ENCODE measurements at places on chromosomes 13 and 19.

DNA sequence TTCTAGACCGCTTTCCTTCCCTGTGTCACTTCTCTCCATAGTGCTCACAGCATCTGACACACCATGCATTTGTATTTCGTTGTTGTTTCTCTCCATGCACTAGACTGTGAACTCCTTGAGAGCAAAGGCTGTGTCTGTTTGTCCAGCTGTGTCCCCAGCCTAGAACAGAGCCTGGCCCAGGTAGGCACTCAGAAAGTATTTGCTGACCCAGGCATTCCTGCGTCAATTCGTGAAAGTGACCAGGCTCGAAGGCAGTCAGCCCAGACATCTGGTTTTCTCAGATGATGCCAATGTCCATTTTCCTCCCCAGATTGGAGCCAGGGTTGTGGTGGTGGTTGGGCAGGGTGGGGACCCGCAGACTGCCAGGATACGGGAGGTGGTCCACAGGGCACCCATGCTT lies 164.8 kb downstream of the ZNF536 start:
- DNase-seq: no peak

- no peak for DNase-seq
Observed at GRCh38 chr13:47671776-47672175, 329.3 kb downstream of the SUCLA2 start.

DNA sequence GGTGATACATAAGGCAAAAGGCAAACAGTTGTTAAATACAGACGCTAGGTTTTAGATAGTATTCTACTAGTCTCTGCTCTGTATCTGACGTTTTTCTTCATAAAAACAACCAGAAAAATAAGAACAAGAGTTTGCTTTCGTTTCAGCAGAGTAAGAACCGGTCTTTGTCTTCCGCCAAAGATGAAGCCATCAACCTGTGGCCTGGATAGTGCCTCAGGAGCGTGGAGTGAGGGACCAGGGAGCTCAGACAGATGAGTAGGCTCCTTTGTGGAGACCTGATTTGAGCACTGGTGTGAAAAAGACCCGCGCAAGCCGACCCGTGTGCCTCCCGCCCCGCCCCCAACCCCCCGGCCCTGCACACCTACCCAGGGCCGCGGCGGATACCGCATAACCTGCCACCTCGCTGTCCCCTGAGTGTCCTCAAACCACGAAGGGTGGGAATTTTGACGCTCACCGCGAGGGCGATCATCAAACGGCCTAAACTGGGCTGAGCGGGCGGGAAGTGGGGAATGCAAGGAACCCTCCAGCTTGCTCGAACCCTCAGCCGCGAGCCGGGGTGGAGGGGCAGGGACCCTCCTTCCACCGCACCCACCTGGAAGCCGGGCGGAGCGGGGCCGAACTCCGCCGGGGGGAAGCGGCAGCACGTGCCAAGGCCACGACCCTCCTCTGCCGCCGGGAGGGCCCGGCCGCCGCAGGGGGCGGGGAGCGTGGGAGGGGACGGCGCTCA lies 866 bp upstream of the LMO7 start:
- DNase-seq: peak; percentile 92

DNA sequence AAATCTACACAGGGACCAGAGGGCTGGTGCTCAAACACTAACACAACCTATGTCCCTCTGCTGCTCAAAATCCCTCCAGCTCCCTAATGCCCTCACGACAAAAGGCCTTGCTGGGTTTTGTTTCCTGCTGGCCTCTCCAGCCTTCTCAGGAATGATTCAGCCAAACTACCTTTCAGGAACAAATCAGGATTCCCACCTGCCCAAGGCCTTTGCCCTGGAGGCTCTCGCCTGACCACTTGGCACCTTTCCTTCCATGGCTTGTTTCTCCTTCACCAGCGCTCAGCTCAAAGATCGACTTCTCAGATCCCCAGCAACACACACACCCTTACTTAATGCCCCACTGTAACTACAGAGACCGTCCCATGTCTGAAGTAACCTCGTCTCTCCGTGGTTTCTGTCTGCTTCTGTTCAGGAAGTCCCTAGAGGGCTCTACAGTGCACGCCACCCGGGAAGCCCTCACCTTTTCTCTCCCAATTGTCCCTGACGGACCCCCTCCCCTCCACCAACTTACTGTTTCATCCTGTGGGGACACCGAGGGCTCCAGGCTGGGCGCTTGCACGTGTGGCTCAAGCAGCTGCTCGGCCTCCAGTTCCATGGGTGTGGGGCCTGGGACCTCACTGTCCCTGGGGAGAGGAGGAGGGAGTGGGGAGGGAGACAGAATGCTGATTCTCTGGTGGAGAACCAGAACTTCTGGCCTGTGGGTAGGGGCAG lies 3.2 kb upstream of the SIX5 start:
- DNase-seq: no peak

- DNase-seq: no peak
Observed at GRCh38 chr13:36033035-36033434, 98.1 kb downstream of the DCLK1 start.

DNA sequence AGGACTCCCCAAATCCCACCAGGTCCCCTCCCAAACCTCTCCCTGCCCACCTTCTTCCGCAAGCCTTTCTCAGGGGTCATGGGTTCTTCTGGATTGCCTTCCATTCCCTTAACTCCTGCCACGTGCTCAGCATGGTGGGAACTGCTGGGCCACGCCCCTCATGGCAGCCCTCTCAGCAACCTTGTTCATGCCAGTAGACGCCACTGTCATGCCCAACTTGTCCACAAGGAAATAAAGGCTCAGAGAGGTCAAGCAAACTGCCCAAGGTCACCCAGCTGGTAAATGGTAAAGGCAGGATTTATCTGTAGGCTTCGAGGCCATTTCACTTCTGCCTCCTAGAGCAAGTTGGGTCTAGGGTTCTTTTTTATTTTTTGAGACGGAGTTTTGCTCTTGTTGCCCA lies 10.9 kb downstream of the PRAM1 start:
- no peak for DNase-seq

- DNase-seq: no peak
Observed at GRCh38 chr19:40530091-40530901, 46.4 kb upstream of the SHKBP1 start.

DNA sequence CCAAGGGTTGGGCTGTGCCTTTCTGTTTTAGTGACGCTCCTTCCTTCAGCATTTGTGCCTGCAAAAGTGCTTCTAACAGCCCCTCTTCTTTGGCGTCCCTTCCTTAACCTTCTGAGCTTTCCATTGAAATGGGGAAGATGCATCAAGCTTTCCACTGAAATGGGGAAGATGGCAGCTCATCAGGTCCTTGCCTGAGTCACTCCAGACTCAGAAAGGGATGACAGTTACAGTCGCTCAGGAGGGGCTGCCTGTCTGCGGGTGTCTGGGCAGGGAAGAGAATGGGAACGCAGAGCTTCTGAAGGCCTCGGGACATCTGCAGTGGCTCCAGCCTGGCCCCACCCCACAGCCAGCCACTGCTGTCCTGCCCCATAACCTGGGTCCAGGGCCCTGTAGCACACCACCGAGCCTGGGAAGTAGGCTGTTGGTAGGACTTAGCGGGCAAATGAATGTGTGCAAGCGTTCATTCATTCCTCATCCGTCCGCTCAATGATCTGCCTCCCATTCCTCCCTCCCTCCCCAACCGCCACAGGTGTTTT lies 9.8 kb downstream of the AP1M1 start:
- DNase-seq: peak; percentile 38

DNA sequence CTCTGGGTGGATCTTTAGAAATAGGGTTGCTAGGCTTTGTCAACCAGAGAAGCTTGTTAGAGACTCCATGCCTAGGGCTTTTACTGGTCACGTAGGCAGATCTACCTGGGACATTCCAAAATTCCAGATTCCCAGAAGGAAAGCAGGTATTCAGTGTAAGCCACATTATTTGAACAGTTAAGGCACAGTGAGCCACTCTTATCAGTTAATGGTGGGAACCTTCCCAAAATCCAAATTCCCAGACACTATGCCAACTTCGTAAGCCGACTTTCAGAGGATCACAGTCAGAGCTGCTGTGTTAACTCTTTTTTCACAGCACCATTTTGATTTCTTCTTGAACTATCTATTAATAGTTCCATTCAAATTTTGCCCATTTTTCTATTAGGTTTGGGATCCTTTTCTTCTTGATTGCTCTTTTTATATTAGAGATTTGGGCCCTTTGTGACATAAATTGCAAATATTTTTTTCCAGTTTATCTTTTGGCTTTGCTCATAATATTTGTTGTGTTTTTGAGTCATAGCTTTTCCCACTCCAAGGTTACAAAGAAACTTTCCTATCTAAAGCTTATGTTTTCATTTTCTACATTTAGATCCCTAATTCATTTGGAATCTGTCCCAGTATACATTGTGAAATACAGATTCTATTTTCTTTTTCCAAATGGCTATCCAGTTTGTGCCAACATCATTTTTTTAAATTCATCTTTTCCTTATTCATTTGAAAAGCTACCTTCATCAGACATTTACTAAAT lies 77.3 kb downstream of the DHRS12 start:
- DNase-seq: no peak

GRCh38 chr19:2047449-2048103 lies 3.5 kb downstream of the MKNK2 start:
- no peak for DNase-seq

DNA sequence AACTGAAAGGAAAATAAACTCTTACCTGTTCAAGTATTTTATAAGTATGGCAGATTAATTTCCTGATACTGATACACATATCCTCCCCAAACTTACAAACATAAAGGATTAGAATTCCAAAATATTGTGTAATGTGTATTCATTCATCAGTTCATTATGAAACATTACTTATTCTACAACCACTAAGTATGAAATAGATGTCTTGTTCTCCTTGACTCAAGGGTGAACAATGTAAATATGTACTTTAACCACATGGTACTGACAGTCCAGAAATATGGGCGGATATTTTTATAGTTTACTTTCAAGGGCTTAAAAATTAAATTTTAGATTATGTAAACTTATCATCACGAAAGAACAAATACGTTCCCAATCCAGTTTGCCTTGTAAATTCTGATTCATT lies 334.0 kb downstream of the LIG4 start:
- DNase-seq: no peak

DNA sequence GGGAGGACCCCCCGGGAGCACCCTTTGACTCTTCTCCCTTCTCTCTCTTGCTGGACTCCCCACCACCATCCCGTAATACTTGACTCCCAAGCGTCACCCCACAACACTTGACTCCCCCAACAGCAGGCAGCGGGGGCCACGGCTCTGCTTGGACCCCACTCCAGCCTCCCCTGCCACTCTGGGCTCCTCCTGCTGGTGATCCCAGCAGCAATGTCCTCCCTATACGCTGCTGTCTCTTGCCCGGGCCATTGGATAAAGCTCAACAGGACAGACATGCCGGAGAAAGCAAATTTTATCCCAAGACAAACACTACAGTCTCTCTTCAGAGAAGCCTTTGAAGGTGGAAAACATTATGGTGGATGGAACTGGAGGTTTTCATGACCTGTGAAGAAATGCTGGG lies 20.4 kb upstream of the AMER2 start:
- no peak for DNase-seq

DNA sequence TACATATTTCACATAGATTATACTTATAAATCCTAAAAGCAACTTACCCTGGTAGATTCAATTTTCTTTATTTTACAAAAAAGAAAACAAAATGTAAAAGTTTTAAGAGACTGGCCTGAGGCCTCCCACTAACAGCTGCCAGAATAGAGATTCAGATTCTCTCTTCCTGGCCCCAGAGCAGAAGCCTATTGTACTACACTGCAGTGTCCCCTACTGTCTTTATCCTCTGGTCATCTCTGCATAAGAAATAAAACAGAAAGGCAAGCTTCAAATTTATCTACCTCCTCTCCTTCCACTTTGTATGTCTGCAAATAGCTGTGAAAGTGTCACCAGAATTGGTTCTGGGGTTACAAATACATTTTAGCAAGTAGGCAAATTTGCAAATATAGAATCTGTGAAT lies 1004.1 kb upstream of the PCDH9 start:
- DNase-seq: no peak

GRCh38 chr19:6425732-6426620 lies 1.4 kb upstream of the KHSRP start:
- DNase-seq: no peak

- no peak for DNase-seq
Observed at GRCh38 chr13:78841358-78841963, 182.5 kb upstream of the OBI1 start.

DNA sequence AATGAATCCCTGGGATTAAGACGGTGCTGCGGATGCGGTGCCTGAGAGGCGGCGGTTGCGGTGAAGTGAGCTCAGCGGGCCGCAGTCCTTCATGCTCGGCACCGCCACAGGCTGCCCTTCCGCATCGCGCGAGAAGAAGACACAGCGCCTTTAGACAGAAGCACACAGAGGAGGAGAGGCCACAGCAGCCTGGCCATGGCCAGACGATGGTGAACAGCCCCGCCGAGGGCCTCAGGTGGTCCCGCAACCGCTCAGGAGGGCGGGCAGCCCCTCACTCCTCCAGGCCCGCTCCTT lies 459.2 kb downstream of the MYO16 start:
- DNase-seq: no peak

GRCh38 chr13:109406376-109406992 lies 379.9 kb downstream of the IRS2 start:
- DNase-seq: no peak

GRCh38 chr13:114309806-114310410 lies 4.4 kb upstream of the CHAMP1 start:
- no peak for DNase-seq

GRCh38 chr13:31001647-31002046 lies 69.2 kb downstream of the TEX26 start:
- no peak for DNase-seq

GRCh38 chr13:38687246-38688229 lies 661 bp downstream of the FREM2 start:
- DNase-seq: peak; percentile 93

- no peak for DNase-seq
Observed at GRCh38 chr19:46859637-46860124, 1.1 kb upstream of the ARHGAP35 start.

DNA sequence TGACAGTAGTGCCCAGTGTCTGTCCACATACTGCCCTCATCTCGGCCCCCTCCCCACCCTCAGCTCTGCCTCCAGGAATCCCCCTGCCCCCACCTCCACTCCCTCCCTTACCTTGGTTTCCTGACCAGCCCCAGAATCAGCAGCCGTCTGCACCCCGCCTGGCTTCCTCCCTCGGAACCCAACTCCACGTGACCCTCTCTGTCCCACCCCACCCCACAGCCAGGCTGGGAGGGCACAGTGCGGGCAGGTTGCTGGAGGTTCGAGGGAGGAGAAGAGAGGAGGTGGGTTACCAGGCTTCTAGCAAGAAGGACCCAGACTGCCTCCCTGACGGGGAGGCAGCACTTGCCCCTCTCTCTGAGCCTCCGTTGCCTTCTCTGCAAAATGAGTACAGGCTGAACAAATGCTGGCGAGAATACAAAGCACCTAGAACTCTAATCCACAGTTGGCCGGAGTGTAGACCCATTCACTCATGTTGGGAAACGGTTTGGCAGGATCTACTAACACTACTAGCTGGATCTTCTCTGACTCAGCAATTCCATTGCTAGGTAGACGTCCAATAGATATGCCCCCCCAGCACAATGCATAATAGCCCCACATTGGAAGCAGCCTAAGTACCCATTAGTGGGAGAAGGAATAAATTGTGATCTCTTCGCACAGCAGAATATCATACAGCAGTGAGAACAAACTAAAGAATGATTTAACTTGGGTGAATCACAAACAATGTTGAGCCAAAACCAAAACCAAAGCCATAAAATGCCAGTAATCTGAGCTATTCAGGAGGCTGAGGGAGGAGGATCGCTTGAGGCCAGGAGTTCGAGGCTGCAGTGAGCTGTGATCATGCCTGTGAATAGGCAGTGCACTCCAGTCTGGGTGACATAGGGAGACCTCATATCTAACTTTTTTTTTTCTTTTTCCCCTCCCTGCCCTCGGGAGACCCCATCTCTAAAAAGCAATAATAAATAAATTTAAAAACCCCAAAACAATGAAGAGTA lies at the start of gene RASAL3:
Gene RASAL3, minus strand, starts transcription at position 151 of the 992 bp plus-strand sequence. CDS start 186 bp downstream, outside the sequence.
- DNase-seq: no peak
